Renal cortical epithelial cell (primary cell): ENCODE measurements at places on chromosomes 13 and 19. TPM values are rescaled to one million over a fixed set of nuclear protein-coding genes. Genes with fewer than 3 reads are reported as not detected.

DNA sequence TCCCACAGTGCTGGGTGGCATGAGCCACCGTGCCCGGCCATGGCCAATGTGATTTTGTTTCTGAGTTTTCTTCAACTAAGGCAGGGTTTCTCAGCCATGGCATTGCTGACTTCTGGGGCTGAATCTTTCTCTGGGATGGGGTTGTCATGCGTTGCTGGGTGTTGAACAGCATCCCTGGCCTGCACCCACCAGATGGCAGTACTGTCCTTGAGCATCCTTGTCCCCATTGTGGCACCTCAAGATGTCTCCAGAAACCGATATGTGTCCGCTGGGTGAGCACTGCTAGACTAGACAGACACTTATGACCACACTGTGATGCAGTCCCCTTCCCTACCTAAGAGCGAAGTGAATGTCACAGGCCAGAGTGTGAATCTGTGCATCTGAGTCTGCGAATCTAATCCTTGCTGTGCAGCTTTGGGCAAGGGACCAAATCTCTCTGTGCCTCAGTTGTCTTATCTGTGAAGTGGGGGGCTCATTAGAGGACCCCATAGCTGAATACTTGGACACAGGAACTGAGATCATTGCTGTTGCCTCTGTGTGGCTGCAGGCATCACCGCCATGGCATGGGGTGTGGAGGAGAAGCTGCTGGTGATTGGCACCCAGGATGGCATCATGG is 50.3 kb upstream of the SIN3B start:
- DNase-seq, result peak; percentile 39

DNA sequence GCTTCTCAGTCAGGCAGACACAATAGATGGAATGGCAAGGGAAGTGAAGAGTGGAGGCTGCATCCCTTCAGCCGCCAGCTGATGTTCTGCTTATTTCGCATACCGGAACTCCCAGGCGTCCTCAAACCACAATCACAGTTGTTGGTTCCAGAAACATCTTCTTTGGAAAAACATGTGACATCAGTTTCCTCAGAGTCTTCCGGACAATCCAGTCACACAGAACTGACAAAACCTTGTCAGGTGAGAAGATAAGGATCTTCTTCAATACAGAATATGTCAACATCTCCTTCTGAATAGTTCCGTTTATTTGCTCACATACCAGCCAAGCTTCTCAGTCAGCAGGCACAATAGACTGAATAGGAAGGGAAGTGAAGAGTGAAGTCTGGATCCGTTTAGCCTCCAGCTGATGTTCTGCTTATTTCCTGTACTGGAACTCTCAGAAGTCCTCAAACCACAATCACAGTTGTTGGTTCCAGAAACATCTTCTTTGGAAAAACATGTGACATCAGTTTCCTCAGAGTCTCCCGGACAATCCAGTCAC is 45.1 kb upstream of the CEACAM21 start:
- DNase-seq, result no peak

DNA sequence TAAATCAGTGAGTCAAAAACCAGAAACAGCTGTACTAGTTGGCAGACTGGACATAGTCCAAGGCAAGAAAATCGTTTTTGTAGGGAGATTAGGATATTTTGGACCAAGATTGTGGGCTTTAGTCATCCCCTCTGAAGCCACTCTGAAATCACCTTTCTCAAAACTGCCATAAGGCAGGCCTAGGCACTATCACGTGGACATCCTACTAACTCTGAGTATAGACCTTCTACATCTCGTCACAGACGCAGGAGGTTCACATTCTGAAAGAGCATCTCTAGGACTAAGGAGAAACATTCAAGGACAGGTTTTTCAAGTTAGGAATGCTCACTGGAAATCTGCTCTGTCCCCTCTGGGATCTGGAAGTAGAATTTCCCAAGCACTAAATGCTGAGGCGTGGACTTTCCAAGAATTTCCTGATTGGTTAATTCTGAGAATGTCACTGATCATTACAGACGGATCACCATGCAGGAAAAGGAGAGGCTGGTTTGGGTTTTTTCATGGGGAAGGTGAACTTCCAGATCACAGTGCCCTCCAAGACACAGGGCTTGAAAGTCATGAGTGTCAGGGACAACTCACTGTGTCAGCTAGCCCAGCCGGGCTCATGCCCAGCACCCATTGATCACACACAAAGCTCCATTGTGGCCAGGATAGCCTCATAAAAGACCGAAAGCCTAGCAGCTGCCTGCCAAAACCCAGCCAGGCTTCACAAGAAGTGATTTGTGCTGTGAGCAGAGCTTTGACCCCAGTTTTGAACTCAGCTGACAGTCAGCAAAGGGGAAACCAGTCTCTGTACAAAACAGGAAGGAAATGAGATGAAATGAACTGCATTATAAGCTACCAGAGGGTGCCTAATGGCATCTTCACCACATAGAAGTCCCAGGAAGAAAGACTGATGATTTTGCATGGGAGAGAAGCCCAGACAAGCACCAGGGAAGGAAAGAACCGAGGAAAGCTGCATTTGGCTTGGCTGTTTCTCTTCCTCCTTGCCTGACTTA is 2.7 kb upstream of the RUBCNL start:
- peak; percentile 80 for DNase-seq

DNA sequence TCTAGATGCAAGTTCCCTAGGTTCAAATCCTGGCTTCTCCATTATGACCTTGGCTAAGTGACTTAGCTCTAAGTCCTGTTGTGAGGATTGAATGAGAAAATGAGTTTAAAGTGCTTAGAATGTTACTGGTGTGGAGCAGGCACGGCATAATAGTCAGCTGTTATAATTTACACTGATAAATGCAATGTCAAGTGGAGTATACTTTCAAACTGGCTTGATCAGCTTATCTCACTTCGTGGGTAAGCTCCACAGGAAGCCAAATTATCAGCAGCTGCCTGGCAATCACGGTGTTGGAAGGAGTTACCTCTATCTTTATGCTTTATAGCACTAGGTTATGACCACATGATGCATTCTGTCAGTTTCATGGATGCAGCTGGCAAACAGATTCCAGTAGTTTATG is 272.8 kb downstream of the OLFM4 start:
- no peak for DNase-seq

DNA sequence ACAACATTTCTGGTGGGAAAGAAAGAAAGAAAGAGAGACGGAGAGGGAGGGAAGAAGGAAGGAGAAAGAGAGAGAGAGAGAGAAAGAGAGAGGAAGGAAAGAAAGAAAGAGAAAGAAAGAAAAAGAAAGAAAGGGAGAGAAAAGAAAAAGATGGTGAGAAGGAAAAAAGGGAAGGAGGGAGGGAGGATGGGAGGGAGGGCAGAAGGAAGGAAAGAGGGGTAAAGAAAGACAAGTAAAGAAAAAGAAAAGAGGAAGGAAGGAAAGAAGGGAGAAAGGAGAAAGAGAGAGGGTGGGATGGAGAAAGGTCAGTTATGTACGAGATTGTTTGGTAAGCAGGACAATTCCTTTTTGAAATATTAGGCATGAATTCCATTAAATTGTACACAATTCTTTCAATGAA is 145.3 kb downstream of the SPRY2 start:
- DNase-seq, result no peak

The LYL1 gene
- 0.20 and 1.7 TPM in 2 replicates for total RNA-seq

GRCh38 chr13:36293497-36293896 is 4.1 kb downstream of the CCDC169 start:
- DNase-seq, result no peak

DNA sequence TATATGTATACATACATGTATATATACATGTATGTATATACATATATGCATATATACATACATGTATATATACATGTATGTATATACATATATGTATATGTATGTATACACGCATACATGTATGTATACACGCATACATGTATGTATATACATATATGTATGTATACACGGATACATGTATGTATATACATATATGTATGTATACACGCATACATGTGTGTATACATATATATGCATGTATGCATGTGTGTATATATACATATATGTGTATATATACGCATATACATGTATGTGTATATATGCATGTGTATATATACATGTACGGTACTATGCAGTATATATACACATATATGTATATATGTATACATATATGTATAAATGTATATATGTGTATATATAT is 2.6 kb upstream of the NCR1 start:
- no peak for DNase-seq

The C2CD4C gene
- total RNA-seq, result 0.17 and 0.20 TPM in 2 replicates

GRCh38 chr13:44617648-44618047 is 41.5 kb upstream of the TSC22D1 start:
- DNase-seq, result no peak

DNA sequence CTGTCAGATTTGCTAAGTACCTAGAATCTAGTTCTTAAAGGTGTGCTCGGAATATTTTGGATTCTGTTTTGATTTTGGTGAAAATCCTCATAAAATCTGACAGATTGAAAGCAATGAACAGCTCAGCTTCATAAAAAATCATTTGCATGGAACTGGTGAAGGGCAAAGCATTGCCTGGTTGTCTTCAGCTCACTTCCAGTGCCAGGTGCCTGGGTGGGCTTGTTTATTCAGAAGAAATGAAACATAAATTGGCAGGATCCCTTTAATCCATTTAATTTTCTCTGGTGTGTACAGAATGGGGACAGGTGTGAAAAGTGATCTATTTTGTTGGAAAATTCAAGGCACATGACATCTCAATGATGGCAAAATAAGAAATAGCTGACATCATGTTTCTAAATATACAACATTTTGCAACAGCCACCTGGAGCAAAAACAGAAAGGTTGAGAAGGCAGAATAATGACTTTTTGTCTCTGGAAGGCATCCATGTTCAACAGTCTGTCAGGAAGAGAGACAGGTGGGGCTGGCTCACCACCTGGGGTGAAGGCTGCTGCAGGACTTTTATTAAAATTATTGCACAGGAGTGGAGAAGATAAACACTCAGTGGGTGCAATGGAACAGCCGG is 52.2 kb downstream of the RFC3 start:
- DNase-seq, result no peak

DNA sequence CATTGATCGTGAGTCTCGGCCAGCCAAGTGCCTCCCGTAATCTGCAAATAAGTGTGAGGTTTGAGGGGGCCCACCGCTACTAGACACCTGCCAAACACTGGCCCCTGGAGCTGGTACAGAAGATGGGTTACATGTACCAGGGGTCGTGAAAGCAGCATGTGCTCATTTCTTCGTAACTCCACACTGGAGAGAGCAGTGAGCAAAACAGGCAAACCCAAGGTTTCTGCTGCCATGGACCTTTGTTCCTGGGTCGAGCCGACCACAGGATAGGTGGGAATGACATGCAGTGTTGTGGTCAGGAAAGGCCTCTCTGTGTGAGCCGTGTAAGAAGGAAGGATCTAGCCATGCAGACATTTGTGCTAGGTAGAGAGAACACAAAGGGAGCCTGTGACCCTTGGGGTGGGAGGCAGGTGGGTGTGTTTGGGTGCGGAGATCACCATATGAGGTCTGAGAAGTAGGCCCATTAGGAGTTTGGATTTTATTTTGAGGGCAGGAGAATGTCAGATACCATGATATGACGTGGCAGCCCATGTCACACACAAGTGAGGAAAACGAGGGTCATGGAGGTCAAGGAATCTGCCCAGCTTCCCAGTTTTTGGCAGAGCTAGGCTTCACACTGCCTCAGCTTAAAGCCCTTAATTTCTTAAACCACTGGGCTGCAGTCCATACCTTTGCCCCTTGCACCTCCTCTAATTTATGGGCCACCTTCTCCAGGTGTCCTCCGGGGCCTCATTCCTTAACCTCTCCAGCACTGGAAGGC is 919 bp downstream of the GTF3A start:
- no peak for DNase-seq

GRCh38 chr19:46021531-46022041 is 1.3 kb downstream of the PGLYRP1 start:
- DNase-seq, result no peak

The RYR1 gene
- 0.10 TPM in 1 of 2 replicates, not detected in the other for total RNA-seq

- no peak for DNase-seq
These were observed 5.3 kb upstream of the ZNF613 start for GRCh38 chr19:51921949-51922348.

DNA sequence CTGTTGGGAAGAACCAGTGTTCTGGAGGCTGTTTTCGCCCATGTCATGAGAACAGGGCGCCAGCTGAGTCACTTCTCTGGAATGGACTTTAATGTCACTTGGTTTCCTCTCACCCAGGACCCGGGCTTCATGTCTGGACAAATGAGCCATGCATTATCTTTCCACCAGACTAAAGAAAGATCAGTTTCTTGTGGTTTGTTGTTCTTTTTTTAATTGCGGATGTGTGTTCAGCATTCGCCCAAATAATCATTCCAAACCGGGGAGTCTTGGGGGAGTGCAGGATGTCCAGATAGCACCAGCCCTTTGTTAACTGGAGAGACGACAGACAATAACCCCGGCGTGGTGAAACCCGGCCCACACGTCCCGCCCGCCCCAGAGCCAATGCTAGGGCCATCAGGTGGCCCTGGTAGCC is 102.5 kb downstream of the COL4A2 start:
- peak; percentile 76 for DNase-seq

GRCh38 chr19:22144394-22144793 is 52.4 kb downstream of the ZNF676 start:
- DNase-seq, result no peak

- peak; percentile 54 for DNase-seq
These were observed 6.8 kb upstream of the CARM1 start for GRCh38 chr19:10864538-10864899.

The ZNF799 gene
- total RNA-seq, result 11.7 and 12.3 TPM in 2 replicates

The RASGRP4 gene
- not detected in 2 replicates for total RNA-seq

GRCh38 chr13:53499576-53500133 is 471.0 kb downstream of the OLFM4 start:
- no peak for DNase-seq

- DNase-seq, result no peak
These were observed 27.3 kb upstream of the ZNF681 start for GRCh38 chr19:23785982-23786381.
